Naive thymus-derived CD4-positive, alpha-beta T cell (primary cell): ENCODE measurements at places on chromosomes 7 and 10. TPM values are rescaled to one million over a fixed set of nuclear protein-coding genes. Genes with fewer than 3 reads are reported as not detected.

The EGR2 gene
- 14.2 and 17.7 TPM in 2 replicates for total RNA-seq

GRCh38 chr7:50149369-50149768 is 56.3 kb upstream of the ZPBP start:
- DNase-seq = no peak

GRCh38 chr10:28386503-28386868 is 83.6 kb upstream of the MPP7 start:
- DNase-seq = no peak

The AKR1D1 gene
- not detected for total RNA-seq

DNA sequence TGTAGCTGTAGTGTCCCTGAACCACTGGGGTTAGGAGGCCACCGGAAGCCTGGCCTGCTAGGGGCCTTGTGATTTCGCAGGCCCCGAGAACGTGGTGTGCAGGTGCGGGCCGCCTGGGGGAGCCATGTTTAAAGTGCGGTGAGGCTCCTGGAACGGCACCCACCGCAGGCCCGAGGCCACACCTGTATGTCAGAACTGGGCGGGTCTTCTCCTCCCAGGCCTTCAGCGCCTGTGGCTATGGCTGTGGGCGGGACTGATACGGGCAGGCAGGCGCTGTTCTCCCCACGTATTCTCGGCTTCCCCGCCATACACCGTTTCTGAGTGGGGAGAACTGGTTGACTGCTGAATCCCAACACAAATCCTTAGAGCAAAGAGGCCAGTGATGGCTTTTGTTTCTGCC is 74.8 kb downstream of the DNAJB6 start:
- no peak for DNase-seq

DNA sequence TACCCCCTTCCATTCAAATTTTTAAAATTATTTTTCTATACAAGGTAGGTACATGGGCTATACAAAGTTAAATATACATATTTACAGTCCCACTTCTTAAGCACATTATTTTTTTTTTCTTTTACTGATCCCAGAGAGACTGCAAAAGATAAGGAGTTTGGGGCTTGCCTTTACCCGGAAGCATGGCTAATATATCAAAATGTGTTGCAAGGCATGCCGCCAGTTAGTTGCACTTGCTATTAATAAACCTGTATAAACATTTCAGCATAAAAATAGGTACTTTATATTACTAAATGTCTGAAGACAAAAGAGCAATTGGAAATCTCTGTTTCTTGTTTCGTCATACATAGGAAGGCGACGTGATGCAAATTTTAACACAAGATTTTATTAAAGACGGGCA is 21.5 kb upstream of the PDLIM1 start:
- no peak for DNase-seq

The LOXL4 gene
- not detected for total RNA-seq

DNA sequence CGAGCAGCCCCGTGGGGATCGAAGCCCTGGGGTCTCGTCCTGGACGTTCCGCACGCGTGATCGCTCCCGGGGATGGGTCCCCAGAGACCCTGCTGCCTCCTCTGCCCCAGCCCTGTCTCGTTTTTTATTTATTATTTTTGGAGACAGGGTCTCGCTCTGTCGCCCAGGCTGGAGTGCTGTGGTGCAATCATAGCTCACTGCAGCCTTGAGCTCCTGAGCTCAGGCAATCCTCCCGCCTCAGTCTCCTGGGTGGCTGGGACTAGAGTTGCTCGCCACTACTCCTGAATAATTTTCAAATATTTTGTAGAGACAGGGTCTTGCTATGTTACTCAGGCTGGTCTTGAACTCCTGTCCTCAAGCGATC is 319 bp upstream of the STX1A start:
- DNase-seq = no peak
